ENCODE measurements at places on chromosomes 4 and X. TPM values are rescaled to one million over a fixed set of nuclear protein-coding genes. Genes with fewer than 3 reads are reported as not detected.

- no peak for DNase-seq
Observed at GRCh38 chr4:173181848-173182247, 13.2 kb downstream of the GALNT7 start.

GRCh38 chr4:5631352-5632065, 76.8 kb downstream of the EVC2 start:
- DNase-seq: no peak

GRCh38 chrX:29231800-29232199, 644.6 kb downstream of the IL1RAPL1 start:
- DNase-seq: no peak

- DNase-seq: no peak
Observed at GRCh38 chrX:123331859-123332258, 147.8 kb downstream of the GRIA3 start.

GRCh38 chr4:147824884-147825283, 93.0 kb downstream of the ARHGAP10 start:
- DNase-seq: no peak

GRCh38 chr4:76654084-76654483, 219.1 kb downstream of the SHROOM3 start:
- DNase-seq: no peak

DNA sequence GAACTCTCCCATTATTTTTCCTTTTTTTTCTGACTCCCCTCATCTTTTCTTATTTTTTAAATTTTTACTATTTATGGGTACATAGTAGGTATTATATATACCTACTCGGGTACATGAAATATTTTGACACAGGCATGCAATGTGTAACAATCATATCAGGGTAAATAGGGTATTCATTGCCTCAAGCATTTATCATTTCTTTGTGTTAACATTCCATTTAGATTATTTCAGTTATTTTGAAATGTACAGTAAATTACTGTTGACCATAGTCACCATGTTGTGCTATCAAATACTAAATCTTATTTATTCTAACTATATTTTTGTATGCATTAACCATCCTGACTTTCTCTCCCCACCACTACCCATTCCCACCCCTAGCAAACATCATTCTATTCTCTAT, 33.8 kb upstream of the SLIT2 start:
- no peak for DNase-seq

POU4F2 gene
- not detected for total RNA-seq

GRCh38 chr4:140777386-140777785, 21.2 kb upstream of the TBC1D9 start:
- DNase-seq: no peak

RRH gene
- total RNA-seq: not detected

GRCh38 chr4:89755220-89755619, 81.7 kb downstream of the SNCA start:
- no peak for DNase-seq

NPY2R gene
- not detected for total RNA-seq

DNA sequence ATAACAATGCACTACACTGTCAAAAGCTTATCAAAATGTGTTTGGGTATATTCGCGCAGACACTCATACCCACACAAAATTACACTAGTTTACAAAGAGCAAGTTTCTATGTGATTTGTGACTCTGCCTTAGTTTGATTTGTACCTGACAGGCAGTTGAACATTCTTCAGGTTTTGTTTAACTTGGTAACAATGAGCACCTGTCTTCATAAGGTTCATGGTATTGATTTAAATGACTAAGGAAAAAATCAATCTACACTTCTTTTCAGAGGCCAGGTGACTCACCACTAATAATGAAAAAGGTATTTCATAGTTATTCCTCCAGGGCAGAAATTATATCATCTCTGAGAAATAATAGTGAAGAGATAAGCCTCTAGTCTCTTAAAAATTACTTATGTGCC, 1114.6 kb upstream of the AGA start:
- no peak for DNase-seq

LDB2 gene
- total RNA-seq: 8.7 TPM

RGN gene
- total RNA-seq: 0.18 TPM
